ENCODE measurements at places on chromosomes 4 and X.

DNA sequence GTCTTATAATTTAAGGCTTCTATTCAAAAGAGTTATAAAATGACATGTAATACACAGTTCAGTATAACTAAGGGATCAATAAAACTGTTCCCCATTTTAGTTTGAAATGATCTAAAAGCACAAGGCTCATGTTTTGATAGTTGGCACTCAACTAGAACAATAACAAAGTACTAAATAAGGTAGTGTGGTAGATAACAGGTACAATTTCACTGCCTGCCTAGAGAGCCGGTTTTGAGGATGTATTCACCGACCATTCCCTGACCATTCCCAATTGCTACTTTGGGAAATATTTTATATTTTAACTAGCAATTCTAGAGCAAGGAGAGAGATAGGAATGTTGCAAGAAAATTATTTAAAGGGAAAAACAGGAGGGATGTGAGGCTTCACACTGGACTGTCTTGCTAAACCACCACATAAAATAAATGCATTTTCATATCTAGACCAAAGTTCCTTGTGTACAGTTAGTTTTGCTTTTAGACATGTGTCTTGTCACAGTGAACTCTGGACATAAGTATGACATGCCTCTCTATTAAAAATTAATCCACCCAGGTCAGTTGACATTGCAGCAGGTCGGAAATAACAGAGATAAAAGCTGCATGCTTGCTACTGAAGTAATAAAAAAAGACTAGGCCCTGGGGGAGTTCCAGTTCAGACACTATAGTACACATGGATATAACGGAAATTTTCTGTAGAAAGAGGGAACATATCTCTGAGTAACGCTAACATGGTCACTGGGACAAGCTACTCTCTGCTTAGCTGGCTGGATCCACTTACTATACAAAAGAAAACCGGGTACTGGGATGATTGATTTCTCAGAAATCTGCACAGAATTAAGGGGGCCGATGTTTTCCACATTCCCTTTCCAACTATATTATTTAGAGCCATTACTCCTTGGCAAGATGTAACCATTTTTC lies 56.3 kb upstream of the NAP1L5 start:
- DNase-seq, result no peak

- DNase-seq, result no peak
Measured at GRCh38 chr4:73687421-73687820, 52.9 kb upstream of the CXCL8 start.

DNA sequence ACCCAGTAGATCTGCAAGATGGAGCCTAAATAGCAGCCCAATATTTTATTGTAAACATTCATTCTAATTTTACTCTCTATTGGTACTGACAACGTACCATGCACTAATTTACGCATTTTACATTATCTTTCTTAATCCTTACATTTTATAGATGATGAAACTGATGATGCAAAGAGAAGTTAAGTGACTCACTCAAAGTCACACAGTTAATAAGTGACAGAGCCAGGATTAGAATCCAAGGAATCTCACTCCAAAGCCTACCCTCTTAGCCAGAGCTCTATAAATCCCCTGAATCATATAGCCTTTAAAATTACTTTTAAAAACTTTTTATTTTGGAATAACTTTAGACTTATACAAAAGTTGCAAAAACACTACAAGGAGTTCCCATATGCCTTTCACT lies 37.6 kb downstream of the PHKA1 start:
- no peak for DNase-seq

GRCh38 chr4:133493776-133494175 lies 344.7 kb downstream of the PCDH10 start:
- DNase-seq, result no peak

DNA sequence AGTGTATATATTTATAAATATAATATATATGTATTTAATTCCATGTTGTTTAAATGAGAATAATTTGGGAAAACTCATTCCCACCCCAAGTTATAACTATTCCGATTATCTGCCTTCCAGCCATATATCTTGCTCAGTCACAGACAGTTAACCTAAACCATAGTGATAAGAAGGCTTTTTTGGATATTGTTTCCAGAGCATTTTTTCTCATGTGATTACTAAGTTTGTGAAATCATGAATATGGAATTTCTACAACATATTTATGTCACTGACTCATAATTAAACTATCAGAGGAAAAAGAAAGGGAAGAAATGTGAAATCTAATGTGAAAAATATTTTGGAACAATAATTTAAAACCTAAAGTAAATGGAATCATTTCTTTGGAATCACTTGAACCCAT lies 1163.5 kb upstream of the PABPC4L start:
- DNase-seq, result no peak

DNA sequence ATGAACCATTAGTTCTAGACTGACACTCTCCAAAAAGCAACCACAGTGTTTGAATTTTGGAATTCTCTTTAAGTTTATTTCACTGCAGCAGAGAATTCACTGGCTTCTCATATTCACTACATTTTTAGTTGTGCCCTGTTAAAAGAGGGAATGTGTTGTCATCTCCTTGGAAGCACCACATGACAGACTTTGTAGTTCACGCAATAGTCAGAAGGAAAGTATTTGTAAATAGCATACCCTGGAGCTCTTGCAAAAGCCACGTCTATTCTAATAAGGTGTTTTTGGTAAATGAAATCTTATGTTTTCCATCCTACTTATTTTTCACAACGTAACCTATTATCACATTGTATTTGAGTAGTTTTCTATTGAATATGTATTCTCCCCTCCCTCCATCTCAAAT lies 25.8 kb downstream of the DOCK11 start:
- DNase-seq, result no peak

DNA sequence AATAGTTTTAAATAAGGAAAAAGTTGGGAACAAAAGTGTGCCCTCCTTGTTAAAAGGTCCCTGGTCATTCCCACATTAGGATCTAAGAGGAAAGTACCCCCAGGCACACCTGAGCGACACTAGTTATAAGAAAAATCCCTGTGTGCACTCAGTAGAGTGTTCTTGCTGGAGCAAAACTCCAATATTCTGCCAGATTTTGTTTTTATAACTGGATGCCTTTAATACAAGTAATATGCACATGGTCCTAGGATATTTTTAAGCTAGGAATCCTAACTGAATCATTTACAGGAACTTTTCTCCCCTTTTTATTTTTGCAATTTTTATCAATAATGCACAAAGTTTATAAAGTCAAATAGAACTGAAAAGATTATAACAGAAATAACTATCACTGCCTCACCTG lies 68.6 kb downstream of the BEND4 start:
- DNase-seq, result no peak

- DNase-seq, result no peak
Measured at GRCh38 chrX:8955511-8955910, 78.4 kb downstream of the FAM9B start.

GRCh38 chrX:41906515-41907187 lies 16.7 kb downstream of the CASK start:
- DNase-seq, result no peak

DNA sequence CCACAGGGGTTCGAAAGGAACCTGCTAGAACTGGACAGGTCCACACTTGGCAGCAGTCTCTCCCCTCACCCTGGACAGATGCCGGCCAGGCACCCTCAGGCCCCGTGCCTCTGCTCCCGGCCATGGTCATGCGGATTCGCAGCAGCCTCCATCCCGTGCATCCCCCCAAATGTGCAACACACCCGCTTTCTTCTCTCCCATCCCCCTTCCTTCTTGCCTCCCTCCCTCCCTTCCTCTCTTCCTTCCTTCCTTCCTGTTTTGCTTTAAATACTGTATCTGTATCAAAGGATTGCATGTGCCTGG lies 35.0 kb upstream of the HMX1 start:
- no peak for DNase-seq

GRCh38 chr4:159341522-159341921 lies 238.6 kb downstream of the RAPGEF2 start:
- no peak for DNase-seq

GRCh38 chr4:8544741-8545438 lies 35.3 kb upstream of the GPR78 start:
- DNase-seq, result no peak

GRCh38 chr4:94571298-94571697 lies 119.6 kb downstream of the PDLIM5 start:
- no peak for DNase-seq

- no peak for DNase-seq
Measured at GRCh38 chrX:124506066-124506465, 159.7 kb downstream of the SH2D1A start.

GRCh38 chrX:68865300-68865699 lies 36.5 kb downstream of the EFNB1 start:
- DNase-seq, result no peak

- no peak for DNase-seq
Measured at GRCh38 chr4:10157478-10158332, 41.1 kb upstream of the WDR1 start.

GRCh38 chr4:122539861-122540465 lies 80.9 kb downstream of the IL21 start:
- no peak for DNase-seq

DNA sequence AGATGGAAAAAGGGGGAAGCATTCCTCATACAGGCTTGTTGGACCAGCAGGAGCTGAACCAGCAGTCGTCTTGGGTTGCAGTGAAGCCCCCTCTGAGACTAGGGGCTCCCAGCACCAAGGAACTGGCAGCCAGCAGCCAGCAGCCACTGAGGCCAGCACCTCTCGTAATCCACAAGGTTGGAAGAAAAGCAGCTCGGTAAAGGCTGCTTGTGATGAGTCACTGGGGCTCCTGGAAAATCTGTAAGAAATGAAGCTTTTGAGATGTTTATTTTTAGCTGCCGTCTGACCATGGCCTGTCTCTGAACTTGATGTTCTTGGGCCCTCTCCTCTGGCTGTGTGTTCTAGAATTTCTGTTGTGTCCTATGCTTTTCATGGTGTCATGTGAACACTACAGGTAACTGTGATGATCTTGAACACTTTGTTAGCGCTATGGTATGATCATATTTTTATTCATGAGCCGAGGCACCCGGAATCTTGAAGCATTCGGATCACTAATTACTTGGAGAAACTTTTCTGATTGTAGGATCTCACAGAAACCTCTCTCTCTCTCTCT lies 18.6 kb downstream of the CLCN4 start:
- DNase-seq, result no peak

- DNase-seq, result no peak
Measured at GRCh38 chr4:23851464-23851863, 38.4 kb downstream of the PPARGC1A start.

DNA sequence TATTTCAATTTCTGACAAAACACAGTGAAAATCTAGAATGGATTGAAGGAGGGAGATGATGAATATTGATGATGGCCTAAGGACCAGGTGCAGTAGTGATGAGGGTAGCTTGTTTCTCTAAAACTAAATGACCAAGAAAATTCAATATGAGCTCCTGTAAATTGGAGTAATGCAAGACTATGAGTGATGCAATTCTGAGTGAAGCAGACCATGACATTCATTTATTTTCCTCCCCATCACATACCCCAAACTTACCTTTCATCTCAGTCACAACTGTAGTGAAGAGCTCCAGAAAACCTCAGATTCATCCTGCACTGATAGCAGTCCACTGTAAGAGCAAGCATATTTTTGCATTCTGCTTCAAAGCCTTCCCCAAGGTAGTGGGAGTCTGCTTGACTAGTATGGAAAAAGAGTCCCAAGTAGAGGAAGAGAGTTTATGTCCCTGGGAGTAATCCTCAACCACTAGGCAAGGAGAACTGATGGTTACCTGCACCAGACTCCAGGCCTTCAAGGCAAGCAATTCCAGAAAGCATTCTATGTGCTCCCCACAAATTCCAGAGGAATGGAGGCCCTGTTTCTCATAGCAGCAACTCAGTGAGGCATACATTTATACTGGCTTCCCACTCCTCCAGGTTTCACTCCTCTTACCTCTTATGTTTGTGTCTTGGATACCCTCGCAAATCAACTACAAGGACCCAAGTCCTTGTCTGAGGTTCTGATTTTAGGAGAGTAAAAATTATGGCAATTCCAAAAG lies 47.2 kb downstream of the CXCL1 start:
- DNase-seq, result no peak

DNA sequence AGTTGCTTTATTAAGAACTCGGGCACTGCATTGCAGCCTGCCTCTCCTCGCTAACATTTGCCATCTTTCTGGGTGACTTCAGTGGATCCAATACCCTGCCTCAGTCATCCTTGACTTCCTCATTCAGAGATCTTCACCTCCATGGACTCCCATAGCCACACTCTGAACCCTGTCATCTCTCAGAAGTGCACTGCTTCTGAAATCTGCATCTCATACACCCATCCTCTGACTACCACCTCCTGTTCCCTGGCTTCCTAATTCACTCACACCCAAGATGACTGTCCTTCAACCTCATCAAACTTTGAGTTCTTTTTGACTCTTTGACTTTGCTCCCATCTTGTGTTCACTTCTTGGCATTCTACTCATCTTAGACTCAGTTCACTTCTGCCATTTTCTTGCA lies 25.3 kb upstream of the CYBB start:
- DNase-seq, result no peak

DNA sequence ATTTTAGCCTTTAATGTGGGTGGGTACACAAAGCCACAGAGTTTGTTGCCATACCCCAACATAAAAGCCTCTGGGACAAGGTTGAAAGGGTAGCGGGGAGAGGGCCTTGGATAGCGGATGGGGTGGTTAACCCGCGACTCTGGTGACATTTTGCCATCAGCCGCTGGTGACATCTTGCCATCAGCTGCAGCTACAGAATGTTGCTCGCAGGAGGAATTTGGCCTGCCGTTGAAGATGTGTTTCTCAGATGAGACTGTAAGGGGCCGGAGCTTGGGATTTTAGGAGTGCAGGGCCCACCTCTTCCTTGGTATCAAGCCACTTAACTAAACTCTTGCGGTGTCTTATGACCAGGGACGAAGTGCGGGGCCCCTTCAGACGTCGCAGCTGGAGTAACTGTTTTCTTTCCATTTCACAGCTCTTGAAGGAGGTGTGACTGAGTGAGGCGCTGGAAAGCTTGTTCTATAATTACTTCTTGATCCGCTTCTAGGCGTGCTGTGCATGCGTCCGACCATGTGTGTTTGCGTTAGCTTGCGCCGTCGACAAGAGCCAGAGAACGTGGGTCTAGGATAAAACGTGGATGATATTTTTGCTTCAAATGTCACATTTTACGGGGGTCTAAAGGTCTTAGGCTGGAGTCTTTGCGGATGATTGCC lies 820 bp upstream of the RASL11B start:
- no peak for DNase-seq

GRCh38 chr4:60002603-60003337 lies 1197.4 kb upstream of the ADGRL3 start:
- no peak for DNase-seq

- no peak for DNase-seq
Measured at GRCh38 chrX:24375600-24376131, 15.2 kb downstream of the SUPT20HL1 start.

Data from vagina (tissue), 2 donors.